ENCODE measurements at places on chromosomes 13 and 19.
A peak's percentile ranks its signal among the peaks of the same experiment; 100 is the strongest.

GRCh38 chr19:16030964-16031871 is 45.1 kb upstream of the TPM4 start:
- DNase-seq, result no peak

DNA sequence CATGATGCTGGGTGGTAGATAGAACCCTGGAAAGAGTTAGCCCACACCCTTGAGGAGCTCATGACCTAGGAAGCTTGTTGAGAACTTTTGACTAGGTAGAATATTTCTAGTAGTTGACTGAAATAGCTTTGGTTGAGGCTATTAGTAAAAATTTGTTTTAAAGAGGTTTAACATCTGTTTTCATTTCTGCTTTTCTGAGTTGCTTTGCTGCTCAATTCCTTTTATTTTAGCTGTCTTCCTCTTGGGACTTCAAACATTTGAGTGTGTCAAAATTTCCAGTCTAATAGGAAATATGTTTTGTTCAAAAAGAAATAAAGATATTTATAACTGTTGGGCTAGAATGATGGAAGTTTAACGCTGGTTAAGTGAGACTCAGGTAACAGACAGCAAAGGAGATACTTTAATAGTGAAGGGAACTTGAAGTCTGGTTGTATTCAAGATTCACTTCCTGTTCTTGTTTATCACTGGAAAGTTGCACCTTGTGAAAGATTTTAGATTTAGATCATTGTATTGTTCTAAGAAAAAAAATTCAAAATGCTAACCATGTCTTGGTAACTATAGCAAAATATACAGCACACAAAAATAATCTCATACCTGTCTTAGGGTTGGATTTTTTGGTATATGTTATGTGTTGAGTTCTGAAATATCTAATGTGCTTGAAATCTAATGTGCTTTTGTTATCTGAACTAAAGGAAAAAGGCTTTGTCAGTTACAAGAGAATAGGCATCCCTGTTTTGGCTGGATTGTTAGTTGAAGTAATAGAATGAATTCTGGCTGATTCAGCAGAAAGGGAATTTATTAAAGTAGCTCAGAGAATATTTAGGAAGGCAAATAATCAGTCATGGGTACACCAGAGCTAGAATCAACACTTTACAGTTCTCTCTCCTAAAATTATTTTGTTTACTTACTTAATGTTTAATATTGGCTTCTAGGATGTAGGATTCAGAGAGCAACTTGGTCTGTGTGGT is 24.4 kb upstream of the GPR18 start:
- no peak for DNase-seq

DNA sequence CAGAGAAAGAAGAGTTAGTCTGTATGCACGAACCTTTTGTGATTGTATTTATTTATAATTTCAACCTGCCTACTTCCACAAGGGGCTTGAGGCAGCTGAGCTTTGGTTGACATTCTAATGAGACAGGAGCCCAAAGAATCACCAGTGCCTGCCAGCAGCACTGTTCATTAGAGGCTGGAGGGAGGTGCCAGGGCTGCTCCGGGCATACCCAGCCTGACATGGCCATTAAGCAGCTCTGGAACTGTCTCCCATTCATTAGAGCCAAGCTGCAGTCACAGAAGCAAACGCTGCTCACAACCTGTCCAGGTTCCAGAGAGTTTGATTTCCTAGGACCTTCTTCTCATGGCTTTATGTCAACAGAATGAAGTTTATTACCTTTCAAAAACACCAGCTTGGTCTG is 425.5 kb downstream of the RFC3 start:
- DNase-seq, result no peak

GRCh38 chr19:46125447-46125846 is 959 bp upstream of the IGFL3 start:
- DNase-seq, result no peak

DNA sequence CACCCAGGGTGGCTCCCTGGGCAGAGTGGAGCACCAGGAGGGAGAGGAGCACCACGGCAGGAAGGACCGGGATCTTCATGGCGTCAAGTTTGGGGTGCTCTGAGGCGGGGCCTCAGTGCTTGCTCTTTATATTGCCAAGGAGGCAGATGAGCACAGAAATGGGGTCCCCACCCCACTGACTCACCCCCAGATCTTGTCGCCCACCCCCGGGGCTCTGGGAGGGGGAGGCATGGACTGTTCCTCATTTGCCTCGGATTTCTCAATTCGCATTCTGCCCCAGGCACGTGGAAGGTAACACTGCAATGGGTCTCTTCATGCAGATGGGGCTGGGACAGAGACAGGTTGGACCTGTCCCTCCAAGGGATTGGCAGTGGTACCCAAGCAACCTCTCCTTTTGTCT is at the start of gene KRTDAP:
KRTDAP (minus strand) TSS at position 101 of the 400 bp plus-strand sequence; CDS start at position 79, 22 bp downstream.
- DNase-seq, result no peak

GRCh38 chr13:24353736-24354135 is 44.4 kb downstream of the C1QTNF9 start:
- no peak for DNase-seq

DNA sequence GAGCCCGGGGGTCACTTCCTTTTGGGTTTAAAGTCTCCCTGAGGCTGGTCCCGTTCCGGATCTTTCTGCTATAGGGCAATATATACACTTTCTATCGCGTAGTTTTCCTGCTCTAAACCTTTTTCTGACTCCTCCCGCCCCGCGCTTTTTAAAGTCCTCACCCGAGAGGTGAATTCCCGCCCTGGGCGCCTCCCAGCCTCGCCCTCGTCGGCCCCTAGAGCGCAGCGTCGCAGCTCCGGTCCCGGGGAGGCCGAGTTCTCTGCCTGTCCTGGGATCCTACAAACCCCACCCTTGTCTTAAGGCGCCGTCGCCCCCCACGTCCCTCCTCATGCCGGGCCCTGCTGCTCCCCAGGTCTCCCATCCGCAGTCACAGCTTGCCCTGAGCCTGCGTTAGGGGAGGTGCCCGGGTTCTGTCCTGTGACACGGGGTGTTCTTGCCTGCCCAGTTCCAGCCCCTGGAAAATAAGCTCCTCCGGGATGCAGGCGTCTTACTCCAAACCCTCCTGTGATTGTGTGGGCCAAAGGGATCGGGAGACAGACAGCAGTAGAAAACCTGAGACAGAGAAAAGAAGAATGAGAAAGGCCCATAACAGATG is 491 bp downstream of the ZNF525 start:
- no peak for DNase-seq

- peak; percentile 92 for DNase-seq
Observed at GRCh38 chr19:19361075-19361594, 40.5 kb downstream of the MAU2 start.

DNA sequence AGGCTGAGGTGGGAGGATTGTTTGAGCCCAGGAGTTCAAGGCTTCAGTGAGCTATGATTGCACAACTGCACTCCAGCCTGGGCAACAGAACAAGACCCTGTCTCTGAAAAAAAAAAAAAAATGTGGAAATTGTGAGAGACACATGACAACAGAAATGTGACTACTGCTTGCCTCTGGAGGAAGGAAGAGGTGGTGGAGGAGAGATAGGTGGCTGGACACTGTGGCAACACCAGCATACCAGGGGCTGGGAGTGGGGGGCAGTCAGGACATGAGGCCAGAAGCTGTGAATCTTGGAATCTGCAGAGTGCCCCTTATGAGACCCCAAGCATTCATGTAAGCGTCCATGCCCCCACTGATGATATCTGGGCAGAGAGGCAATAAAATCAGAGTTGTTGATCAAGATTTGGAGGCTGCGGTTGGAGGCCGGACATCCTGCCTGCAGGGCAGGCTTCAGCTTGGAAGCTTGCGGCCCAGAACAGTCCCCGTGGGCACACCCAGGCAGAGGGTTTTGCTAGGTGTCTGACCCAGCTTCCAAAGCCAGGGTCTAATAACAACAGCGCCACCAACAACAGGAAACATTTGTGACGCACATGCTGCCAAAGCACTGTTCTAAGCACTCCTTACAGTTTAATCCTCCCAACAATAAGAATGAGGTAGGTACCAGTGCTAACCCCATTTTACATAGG is 16.9 kb downstream of the FAM187B start:
- no peak for DNase-seq

GRCh38 chr19:45681391-45682015 is 10.2 kb downstream of the SNRPD2 start:
- no peak for DNase-seq

DNA sequence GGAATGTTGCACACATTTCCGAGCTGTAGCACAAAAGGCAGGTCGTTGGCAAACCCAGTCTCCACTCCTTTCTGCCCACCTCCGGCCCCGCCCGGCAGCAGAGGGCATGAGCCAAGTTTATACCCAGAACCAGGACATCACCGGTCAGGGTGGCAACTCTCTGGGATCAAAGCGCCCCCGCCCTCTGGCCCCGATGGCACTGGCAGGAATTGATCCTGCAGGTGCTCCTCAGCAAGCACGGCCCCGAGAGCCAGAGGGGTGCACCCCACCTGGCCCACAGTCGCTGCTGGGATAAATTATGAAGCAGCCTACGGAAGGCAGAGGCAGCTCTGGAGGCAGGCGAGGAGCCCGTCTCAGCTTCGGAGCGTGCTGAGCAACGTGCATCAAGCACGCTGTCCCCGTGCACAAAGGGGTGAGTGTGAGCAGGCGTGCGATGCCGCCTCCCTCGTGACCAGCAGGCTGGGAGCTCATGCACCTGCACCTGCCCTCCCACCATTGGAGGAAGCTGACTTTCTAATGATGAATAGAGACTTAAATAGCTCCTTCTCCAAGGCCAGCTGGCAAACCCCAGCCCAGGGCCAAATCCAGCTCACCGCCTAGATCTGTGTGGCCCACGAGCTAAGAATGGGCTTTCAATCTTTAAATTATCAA is 25.7 kb downstream of the SHC2 start:
- DNase-seq, result no peak

- DNase-seq, result no peak
Observed at GRCh38 chr13:93786846-93787489, 560.4 kb downstream of the GPC6 start.

DNA sequence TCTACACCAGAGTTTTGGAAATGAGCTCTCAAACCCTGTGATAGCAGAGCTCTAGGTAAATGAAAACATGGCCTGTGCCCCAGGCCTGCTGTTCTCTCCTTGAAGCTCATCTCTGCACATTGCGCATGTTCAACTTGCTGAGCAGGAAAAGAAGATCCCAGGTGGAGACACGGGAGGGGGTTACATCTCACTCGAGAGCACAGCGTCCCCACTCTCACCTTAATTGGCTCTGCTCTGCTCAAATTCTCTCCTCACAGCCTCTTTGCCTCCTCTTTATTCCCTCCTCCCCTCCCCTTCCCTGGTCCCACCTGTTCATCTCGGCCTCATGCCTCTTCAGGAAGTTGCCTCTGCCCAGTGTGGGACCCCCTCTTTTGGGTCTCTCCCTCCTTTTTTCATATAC is 44.7 kb downstream of the RGCC start:
- no peak for DNase-seq

DNA sequence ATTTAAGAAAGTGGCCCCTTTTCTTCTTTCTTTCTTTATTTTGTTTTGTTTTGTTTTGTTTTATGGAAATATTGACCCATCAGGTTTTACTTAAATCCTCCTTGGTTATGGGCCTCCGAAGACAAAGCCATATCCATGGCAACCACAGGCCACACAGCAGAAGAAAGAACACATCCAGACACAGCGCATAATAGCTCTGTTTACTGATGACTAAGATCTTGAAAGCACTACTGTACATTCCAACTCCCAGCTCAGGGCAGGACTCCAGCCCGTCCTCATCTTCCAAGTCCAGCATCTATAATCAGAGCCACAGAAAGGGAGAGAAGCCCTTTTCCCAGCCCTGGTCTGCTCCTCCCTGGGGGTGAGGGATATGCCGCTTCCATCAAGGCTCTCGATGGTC is 84.3 kb downstream of the NUFIP1 start:
- no peak for DNase-seq

- no peak for DNase-seq
Observed at GRCh38 chr19:12656899-12657571, 9.5 kb downstream of the MAN2B1 start.

GRCh38 chr13:112784811-112785482 is 95.1 kb downstream of the ATP11A start:
- DNase-seq, result no peak

- no peak for DNase-seq
Observed at GRCh38 chr13:98958443-98958794, 19.4 kb downstream of the DOCK9 start.

DNA sequence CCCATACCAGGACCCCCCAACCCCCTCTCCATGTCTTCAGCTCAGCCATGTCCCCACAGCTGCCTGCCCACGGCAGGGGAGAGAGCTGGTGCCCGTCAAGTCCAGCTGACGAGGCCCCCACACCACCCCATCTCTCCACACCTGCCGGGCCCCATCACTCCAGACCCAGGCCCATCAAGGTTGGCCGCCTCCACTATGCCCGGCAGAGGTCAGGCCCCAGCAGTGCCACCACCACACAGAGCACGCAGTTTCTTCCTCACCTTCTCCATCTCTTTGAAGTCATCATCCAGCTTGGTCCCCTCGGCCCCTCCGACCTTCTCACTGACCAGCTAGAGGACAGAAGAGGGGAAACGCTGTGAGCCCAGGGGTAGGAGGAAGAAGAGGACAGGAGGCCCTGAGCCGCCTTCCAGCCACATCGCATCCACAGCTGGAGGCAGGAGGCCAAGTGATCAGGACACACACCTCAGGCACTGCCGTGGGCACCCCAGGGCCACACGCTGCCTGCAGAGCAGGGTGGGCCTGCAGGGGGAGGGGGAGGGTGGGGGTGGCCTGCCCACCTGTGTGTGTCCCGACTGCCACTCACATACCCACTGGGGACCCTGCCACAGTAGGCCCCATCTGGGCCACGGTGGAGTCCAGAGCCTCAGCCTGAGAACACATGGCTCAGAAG is 23.4 kb downstream of the MPND start:
- no peak for DNase-seq

GRCh38 chr19:46009530-46010510 is 13.0 kb downstream of the PGLYRP1 start:
- no peak for DNase-seq

DNA sequence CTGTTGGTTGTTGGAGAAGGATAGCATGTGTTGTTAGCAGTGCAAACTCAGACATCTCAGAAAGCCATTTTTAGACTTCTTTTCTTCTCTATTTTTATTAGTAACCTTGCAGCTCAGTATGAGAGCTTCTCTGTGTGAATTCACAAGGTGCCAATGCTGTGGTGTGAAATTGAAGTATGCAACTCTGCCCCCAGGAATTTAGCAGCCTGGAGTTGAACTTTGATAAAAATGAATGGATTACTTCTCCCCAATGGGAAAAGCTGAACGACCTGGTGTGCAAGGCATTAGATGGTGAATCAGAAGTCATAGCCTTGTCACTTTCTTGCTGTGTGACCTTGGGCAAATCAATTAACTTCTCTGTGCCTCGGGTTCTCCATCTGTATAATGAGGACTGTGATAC is 512.3 kb upstream of the PCDH9 start:
- no peak for DNase-seq

Measured in iPS DF 6.9 (cell line).